ENCODE measurements at places on chromosomes 12 and 14.

DNA sequence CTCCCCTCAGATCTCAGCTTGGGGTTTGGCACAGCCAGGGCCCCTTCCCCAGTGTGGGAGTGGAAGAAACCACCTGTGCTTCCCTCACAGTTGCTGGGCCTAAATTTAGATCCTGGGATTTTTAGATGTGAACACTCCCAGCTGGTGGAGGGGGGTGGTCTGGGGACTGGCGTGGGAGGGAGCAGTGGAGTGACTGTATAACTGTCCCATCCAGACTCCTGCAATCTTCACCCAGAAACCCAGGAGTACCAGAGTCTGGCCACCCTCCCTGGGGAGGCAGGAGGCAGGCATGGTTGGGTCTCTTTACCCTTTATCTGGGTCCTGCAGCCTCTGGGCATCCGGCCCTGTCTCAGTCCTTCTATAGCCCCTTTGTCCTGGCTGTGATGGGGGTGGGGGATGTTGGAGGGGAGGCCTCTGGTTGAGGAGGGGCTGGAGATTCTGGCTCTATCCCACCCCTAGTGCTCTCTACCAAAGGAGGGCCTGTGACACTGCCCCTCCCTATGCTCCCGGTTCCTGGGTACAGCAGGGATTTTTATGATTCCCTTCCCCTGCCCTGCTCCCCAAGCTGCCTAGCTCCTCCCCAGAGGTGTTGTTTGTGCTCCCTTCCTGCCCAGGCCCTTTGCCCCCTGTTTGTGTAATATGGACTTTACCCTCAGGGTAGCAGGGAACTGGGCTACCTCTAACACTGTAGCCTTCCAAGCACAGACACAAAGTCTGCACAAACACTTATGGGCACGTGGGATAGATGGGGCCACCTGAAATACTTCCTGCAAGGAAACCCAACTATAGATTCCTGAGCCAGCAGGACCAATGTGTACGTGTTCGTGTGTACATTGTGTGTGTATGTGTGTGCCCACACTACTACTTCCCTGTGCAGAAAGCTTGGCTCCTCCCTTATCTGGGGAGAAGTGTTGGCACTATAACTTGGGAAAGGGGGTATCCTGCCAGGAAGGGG is 1.7 kb downstream of the ERBB3 start:
- DNase-seq, result no peak

GRCh38 chr14:96014176-96014575 is 25.0 kb upstream of the C14orf132 start:
- no peak for DNase-seq

- no peak for DNase-seq
These were observed 6.5 kb downstream of the NFE2 start for GRCh38 chr12:54294152-54294952.

- no peak for DNase-seq
These were observed 15.3 kb upstream of the PELI2 start for GRCh38 chr14:56102941-56103340.

DNA sequence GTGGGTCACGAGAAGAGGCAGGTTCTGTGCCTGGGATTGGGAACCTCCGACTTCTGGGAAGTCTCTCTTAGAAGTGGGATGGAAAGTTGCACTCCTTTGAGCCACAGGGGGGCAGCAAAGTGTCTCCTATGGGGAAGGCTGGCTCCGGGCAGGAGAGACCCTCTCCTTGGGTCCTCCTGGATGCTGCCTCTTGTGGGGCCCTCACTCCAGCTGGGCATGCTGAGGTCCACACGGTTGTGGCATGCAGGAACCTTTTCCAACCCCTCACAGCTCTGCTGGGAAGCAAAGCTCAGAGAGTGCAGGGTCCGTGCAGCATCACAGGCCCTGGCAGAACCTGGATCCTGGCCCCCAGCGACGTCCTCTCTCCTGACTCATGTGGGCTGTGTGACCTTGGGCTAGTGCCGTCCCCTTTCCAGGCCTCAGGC is 17.4 kb downstream of the SDSL start:
- DNase-seq, result peak; percentile 16

DNA sequence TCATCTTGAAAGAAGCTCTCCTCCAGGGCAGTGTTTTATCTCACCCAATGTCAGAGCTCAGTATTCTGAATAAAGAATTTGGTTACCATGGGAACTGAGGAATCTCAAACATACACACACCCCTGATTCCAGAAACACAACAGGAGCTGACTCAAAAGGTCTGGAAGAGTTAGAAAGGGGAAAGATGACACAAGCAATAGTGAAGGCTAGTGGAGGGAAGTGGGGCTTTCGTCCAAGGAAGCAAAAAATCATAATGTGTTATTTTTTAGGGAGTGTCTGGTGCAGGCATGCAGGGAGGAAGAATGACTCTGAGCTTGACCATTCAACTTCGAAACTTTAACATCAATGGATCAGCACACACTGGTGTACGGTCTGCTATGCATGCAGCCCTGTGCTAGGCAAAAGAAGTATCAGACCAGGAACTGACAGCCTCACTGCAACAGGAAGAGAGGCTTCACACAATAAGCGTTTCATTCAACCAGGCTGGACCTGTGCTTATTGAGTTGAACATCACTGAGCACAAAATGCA is 20.3 kb downstream of the HEBP1 start:
- DNase-seq, result peak; percentile 94

GRCh38 chr14:100540141-100540925 is 46.9 kb downstream of the BEGAIN start:
- no peak for DNase-seq

- DNase-seq, result no peak
These were observed 14.8 kb downstream of the RIMKLB start for GRCh38 chr12:8712572-8712971.

DNA sequence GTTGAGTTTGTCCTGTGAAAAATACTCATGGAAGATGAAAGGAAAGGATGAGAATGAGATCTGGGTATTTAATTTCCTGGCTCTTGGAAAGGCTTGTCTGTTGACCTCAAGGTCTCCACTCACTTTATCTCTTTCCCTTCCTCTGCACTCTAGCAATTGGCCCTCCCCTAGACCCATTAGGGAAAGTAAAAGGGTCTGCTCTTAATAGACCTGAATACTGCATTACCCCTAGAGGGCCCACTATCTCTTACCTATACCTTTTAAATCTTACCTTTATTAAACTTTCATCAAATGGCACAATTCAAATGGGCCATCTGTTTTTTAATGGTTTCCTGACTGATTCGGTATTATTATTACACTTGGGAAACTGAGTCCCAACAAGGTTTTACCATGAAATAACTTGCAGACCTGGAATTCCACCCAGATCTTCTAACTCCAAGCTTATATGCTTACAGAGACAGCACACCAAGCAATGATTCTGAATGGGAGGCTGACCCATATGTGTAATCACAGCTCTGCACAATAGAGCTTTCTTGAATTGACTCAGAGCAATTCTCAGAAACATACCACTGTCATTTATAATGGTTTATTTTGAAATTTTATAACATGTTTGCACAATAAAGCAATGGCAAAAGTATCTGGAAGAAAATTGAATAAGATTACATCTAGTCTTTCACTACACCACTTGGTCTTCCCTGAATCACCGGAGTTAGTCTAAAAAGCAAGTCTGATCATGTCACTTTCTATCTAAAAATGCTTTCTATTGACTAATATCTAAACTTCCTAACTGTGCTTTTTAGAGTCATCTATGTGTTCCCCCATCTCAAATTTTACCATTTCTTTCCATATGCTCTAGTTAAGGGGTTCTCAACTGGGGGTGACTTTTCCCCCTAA is 618.5 kb downstream of the NRXN3 start:
- no peak for DNase-seq

- no peak for DNase-seq
These were observed 97.3 kb upstream of the RTL1 start for GRCh38 chr14:101000711-101001250.

- no peak for DNase-seq
These were observed 187.8 kb downstream of the TBX5 start for GRCh38 chr12:114218136-114218535.

GRCh38 chr14:36583242-36583892 is 953 bp upstream of the NKX2-8 start:
- no peak for DNase-seq

DNA sequence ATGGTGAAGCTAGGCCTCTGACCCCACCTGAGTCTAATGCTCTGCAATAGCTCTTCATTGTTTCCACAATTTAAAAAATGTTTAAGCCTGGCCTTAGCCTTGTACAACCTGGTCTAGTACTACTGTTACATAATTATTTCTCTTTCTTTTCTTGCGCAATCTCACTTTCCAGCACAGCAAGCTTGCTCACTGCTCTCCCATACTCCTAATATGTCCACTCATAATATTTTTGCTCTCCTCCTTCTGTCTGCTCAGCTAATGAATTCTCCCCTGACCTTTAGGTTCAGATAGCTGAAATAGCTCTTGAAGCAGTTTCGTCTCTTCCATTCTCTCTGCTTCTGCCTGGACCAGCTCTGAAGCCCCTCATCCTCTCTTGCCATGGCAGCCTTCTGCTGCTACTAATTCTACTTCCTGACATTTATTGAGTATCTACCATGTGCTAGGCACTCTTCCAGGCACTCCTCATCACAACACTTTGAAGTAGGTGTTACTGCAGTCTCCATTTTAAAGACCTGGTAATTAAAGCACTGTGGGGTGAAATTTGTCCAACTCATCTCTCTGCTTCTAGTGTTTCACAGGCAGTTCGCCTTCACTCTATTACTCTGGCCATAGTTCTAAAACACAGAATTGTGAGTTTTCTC is 2.8 kb upstream of the SLC48A1 start:
- no peak for DNase-seq

DNA sequence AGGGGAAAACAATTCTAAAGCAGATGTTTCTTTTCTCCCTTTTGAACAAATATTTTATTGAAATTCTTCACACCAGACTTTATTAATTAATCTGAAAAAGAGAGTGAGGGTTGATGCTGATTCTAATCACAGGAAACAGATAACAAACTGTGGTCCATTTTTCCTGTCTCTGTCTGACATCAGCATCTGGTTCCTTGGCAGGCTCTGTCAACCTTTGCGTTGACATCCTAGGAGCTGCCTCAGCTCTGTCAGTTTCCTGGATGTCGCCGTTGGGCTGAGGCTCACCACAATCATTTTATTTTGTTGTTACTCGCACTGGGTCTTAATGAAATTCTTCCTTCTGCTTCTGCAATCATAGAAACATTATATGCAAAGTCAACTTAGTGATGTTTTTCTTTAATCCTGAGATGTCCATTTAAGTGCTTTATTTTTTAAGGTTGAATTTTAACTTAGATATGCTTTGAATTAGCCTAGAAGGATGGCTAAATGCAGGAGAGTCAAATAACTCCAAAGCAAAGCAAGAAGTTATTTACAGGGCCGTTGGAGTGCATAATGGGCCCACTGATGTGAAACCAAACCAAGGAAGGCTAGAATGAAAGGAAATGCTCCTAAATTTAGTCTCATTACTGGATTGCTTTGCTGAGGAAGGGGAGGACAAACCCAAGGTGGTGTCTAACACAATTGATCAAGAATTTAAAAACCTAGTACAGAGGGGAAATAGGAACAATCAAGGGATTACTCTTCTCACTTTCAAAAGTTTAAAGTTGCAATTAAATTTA is 542.4 kb downstream of the FLRT2 start:
- DNase-seq, result no peak

DNA sequence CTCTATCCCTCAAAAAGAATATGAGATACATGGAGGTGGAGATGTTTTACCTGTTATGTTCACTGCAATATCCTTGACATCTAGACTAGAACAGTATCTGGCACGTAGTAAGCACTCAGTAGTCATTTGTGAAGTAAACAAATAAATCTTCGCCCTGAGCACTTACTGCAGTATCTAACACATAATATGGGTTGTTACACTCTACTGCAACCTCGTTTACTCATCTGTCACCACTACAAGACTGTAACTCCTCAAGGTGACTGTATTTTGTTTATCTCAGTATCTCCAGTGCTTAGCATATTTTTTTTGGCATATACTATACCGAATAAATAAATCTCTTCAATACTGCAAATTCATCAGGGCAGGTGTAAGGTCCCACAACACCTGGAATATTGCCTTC is 66.1 kb downstream of the WASHC3 start:
- no peak for DNase-seq

GRCh38 chr14:51652168-51653078 is 713 bp downstream of the FRMD6 start:
- DNase-seq, result no peak

DNA sequence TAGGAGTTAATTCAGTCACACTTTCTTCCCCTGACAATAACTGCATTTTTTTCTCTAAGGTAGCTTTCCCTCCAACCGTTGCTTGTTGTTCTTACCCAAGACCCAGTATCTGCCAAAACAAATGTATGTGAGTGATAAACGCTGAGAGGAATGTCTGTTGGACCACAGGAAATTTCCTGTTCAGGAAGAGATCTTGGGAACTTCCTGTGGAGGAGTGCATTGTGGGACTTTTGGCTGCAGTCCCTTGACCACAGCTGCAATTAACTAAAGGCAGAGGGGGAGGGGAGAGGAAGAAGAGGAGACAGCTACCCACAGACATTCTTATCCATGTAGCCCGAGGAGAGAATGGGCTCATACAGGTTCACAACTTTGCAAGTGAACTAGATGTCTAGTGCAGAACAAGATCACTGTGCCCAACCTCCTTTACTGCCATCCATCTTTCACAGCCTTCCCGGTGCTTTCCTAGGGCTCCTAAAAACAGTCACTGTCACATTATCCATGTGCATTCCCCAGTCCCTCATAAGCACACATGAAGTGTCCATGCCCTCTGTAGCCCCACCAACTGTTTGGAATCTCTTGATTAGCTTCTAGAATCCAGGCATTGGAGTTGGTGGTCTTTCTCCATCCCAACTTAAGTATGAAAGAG is 149.5 kb downstream of the ETV6 start:
- DNase-seq, result no peak

GRCh38 chr14:24979725-24980239 is 70.2 kb downstream of the STXBP6 start:
- no peak for DNase-seq

DNA sequence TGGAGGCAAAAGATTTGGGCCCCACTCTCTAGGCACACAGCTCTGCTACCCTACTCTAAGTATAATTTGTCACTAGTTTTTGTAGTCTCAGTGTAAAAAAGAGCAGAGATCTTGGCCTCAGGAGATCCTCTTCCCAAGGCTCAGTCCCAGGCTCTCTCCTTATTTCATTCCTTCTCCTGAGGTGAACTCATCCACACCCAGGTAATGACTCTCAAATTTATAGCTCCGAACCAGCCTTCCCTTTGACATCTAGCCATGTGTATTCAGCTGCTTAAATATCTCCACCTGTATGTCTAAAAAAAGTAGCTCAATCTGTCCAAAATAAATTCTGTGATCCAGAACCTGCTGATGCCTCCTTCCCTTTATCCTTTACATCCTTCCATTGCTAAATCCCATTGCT is 173.5 kb upstream of the HIF1A start:
- DNase-seq, result no peak

Measured in amniotic stem cell (primary cell).